ENCODE measurements at places on chromosomes 11 and 22.

- no peak overlapping the region for H3K27ac ChIP-seq
- H3K36me3 ChIP-seq = peaks cover 15% of the 10 kb centered on the region
- no peak overlapping the region for H3K4me3 ChIP-seq
- H3K27me3 ChIP-seq = no peaks in the 10 kb centered on the region
- H3K4me1 ChIP-seq = no peaks in the 10 kb centered on the region
Measured at GRCh38 chr22:25347752-25348102, 128.3 kb downstream of the CRYBB2 start.

DNA sequence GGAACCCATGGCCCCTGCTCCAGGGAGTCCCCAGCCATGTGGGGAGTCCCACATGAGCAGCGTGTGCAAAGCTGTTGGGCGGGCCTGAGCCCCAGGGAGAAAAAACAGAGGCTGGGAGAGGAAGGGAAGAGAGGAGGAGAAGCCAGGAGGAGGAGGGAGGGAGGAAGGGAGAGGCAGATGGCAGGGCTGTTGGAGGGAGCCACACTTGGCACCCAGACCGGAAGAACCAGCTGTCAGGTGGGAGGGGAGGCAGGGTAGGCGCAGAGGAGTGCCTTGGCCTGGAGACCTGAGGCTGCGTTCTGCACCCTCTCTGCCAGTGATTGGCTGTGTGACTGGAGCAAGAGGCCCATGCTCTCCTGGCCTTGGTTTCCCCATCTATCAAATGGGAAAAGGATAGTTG, 6.7 kb downstream of the SYNGR1 start:
- no peak for DNase-seq
- H3K4me3 ChIP-seq = no peak overlapping the region
- peak overlapping the region; percentile 26 for H3K27ac ChIP-seq
- no peaks in the 10 kb centered on the region for H3K27me3 ChIP-seq

DNA sequence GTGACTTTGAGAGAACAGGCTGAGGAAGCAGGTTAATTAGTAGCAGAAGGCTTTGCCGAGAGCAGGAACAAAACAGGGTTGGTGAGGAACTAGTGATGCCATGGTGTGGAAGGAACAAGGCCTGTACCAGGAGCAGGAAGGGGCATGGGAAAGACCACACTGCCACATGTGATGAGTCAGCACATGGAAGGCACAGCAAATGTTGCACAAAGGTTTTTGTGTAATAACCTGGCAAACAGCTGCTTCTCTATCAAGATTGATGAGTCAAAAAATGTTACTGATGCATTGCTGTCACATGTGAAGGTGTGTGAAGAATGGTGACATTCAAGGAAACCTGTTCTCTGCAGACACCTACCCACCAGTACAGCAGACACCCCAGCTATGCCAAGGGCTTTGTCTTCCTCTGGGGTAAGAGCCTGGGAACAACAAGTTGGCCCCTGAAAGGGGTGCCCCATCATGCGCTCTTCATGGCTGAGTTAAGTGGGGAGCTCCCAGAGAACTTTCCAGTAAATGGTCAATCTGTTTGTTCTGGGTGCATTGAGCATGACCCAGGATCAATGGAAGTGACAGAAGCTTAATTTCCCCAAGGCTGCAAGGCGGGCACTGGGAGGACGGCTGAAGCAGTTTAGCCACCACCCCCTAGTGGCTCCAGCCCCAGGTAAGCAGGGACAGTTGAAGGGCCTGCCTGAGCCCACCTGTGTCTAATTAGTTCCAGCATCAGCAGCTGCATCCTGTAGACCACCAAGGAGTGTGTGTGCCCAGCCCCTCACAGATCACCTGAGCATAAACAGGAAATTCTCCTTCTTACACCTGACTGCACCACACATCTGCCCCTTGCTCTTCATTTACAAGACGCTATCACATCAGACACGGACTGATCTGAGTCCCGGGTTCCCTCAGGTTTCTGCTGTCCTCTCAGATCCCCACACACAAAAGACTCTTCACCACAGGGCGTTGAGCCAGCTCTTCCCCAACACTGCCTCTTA, 47.6 kb downstream of the GGTLC2 start:
- H3K36me3 ChIP-seq = no peaks in the 10 kb centered on the region
- no peaks in the 10 kb centered on the region for H3K27me3 ChIP-seq
- H3K27ac ChIP-seq = no peak overlapping the region
- H3K4me1 ChIP-seq = no peaks in the 10 kb centered on the region
- no peak for DNase-seq

DNA sequence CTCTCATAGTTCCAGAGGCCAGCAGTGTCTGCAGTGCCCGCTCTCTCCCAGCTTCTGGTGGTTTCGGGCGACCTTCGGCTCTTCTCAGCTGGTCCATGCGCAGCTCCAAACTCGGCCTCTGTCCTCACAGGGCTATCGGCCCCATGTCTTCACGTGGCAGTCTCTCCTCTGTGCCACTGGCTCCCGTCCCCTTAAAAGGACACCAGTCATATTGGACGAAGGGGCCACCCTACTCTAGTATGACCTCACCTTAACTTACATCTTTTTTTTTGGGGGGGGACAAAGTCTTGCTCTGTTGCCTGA, 13.8 kb downstream of the LTO1 start:
- no peak for DNase-seq
- H3K36me3 ChIP-seq = peaks cover 24% of the 10 kb centered on the region
- H3K27me3 ChIP-seq = no peaks in the 10 kb centered on the region
- H3K4me1 ChIP-seq = no peaks in the 10 kb centered on the region
- H3K27ac ChIP-seq = no peak overlapping the region

DNA sequence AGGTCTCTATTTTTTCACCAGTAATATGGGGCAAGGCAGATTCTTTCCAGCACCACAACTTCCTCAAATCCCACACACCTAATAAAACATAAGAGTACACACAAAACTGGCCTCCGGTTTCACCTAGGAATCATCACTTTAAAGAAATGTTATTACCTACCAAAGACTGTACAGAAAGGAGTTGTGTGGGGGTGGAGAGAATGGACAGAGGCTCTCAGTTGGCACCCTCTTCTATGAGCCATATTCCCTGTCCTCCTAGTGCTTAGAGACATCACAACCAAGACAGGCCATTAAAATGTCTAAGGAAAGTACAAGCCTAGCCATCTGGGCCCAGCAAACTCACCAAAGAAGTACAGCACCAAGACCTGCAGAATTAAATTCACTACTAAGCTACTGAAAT, 56.1 kb downstream of the RBFOX2 start:
- peaks cover 41% of the 10 kb centered on the region for H3K4me1 ChIP-seq
- no peaks in the 10 kb centered on the region for H3K27me3 ChIP-seq
- no peaks in the 10 kb centered on the region for H3K36me3 ChIP-seq
- H3K4me3 ChIP-seq = no peak overlapping the region
- no peak for DNase-seq

GRCh38 chr11:32893343-32894148, 935 bp downstream of the QSER1 start:
- H3K4me3 ChIP-seq = peak overlapping the region; percentile 92
- DNase-seq = peak; percentile 7
- peaks cover 18% of the 10 kb centered on the region for H3K4me1 ChIP-seq
- no peaks in the 10 kb centered on the region for H3K27me3 ChIP-seq
- no peaks in the 10 kb centered on the region for H3K36me3 ChIP-seq
- H3K27ac ChIP-seq = peak overlapping the region; percentile 81

DNA sequence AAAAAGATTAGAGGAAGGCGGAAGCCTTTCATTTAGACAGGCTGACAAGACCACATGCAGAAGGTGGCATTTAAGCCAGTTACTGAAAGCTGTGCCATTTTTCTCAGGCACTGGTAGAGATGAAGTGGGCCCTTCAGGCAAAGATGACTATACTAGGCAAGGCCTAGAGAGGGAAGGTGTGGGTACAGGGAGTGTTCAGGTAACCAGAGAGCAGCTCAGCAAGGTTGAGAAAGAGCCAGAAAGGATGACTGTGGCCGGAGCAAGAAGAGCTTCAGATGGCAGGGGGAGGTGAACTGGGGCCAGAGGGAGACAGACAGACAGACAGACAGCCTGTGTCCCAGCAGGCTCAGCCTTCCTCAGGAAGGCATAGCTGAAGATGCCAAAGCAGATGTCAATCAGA, 88.1 kb upstream of the NARS2 start:
- H3K4me1 ChIP-seq = no peaks in the 10 kb centered on the region
- no peak overlapping the region for H3K4me3 ChIP-seq
- DNase-seq = no peak
- H3K27ac ChIP-seq = no peak overlapping the region
- no peaks in the 10 kb centered on the region for H3K36me3 ChIP-seq
- no peaks in the 10 kb centered on the region for H3K27me3 ChIP-seq

GRCh38 chr11:87260811-87261210, 223.1 kb downstream of the TMEM135 start:
- no peaks in the 10 kb centered on the region for H3K36me3 ChIP-seq
- no peak overlapping the region for H3K27ac ChIP-seq
- H3K27me3 ChIP-seq = no peaks in the 10 kb centered on the region
- no peaks in the 10 kb centered on the region for H3K4me1 ChIP-seq
- no peak for DNase-seq

- no peaks in the 10 kb centered on the region for H3K4me1 ChIP-seq
- no peaks in the 10 kb centered on the region for H3K27me3 ChIP-seq
- no peak for DNase-seq
- H3K27ac ChIP-seq = no peak overlapping the region
- H3K36me3 ChIP-seq = no peaks in the 10 kb centered on the region
Measured at GRCh38 chr11:69950120-69950519, 128.0 kb upstream of the ANO1 start.

DNA sequence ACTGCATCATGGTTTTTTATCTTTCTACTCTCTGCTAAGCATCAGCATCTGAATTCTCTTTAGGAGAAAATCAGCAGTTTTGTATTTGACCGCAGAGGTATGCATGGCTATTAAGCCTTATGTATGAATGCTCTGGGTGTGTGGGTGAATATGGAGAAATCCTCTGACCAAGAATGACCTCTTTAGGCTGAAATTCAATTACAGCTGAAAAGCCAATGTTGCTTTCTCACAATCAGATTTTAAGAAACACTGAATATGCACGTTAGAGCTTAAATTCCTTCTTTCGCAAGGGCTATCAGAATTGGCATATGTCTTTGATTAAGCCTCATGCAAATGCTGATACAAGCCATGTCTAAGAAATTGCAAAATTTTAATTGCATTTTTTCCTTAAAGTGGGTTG, 43.2 kb downstream of the ARHGAP42 start:
- H3K4me3 ChIP-seq = no peak overlapping the region
- no peak overlapping the region for H3K27ac ChIP-seq
- no peaks in the 10 kb centered on the region for H3K36me3 ChIP-seq
- no peak for DNase-seq
- peaks cover 14% of the 10 kb centered on the region for H3K4me1 ChIP-seq

- H3K27me3 ChIP-seq = no peaks in the 10 kb centered on the region
- peaks cover 96% of the 10 kb centered on the region for H3K36me3 ChIP-seq
- no peak overlapping the region for H3K27ac ChIP-seq
- no peaks in the 10 kb centered on the region for H3K4me1 ChIP-seq
- DNase-seq = no peak
Measured at GRCh38 chr22:25956801-25957200, 212.5 kb upstream of the SEZ6L start.

DNA sequence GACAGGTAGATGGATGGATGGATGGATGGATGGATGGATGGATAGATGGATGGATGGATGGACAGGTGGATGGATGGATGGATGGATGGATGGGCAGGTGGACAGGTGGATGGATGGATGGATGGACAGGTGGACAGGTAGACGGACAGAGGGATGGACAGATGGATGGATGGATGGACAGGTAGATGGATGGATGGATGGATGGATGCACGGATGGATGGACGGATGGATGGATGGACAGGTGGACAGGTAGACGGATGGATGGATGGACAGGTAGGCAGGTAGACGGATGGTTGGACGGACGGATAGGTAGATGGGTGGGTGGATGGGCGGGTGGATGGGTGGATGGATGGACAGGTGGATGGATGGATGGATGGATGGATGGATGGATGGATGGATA, 24.3 kb downstream of the PDGFB start:
- no peak overlapping the region for H3K27ac ChIP-seq
- no peak overlapping the region for H3K4me3 ChIP-seq
- H3K27me3 ChIP-seq = no peaks in the 10 kb centered on the region
- H3K4me1 ChIP-seq = no peaks in the 10 kb centered on the region
- no peaks in the 10 kb centered on the region for H3K36me3 ChIP-seq
- DNase-seq = no peak

GRCh38 chr22:45291931-45292290, 7.2 kb downstream of the UPK3A start:
- H3K27me3 ChIP-seq = no peaks in the 10 kb centered on the region
- H3K36me3 ChIP-seq = no peaks in the 10 kb centered on the region
- H3K4me3 ChIP-seq = no peak overlapping the region

DNA sequence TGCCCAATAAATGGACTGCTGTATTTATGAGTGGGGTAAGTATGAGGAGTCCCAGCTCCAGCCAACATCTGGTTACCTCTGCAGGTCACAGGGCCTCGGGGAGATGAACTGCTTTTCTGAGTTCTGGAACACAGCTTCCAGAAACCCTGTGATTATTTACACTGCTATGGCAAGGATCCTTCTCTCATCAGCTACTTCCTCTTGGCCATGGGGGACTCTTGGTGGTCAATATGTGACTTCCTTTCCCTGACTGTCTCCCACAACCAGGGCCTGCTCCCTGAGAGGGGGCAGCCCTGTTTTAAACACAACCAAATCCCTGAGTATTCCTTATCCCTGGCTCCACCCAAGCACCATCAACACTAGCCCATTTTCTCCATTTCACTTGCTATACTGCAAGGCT, 10.0 kb downstream of the RHOG start:
- no peak overlapping the region for H3K27ac ChIP-seq
- DNase-seq = no peak
- H3K27me3 ChIP-seq = no peaks in the 10 kb centered on the region

DNA sequence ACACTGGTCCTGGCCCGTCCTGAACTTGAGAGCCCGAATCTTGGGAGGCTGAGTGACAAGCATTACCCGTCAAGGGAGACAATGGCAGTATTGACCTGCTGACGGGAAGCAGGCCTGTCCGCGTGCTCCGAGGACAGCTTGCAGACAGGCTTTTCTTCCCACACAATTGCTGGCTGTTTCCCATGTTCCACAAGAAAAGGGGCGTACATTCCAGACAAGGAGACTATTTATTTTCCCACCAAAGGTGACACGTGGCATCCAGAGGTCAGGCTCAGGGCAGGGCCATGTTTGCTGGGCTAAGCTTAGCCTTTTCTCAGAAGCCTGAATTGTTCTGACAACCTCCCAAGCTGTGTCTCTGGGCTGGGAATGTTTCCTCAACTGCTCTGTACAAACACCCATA, 86.9 kb upstream of the SPON1 start:
- H3K27me3 ChIP-seq = no peaks in the 10 kb centered on the region
- no peaks in the 10 kb centered on the region for H3K4me1 ChIP-seq
- H3K4me3 ChIP-seq = no peak overlapping the region
- no peak overlapping the region for H3K27ac ChIP-seq
- no peaks in the 10 kb centered on the region for H3K36me3 ChIP-seq

Measured in gastrocnemius medialis (tissue), 4 donors.